Adipose tissue (tissue), 3 donors: ENCODE measurements at places on chromosomes 1 and 21. TPM values are rescaled to one million over a fixed set of nuclear protein-coding genes. Genes with fewer than 3 reads are reported as not detected.

The DYNLT4 gene
- polyA plus RNA-seq: not detected

The PRAMEF8 gene
- not detected for polyA plus RNA-seq

The CELA2A gene
- 0.33 TPM for polyA plus RNA-seq

The PLA2G4A gene
- polyA plus RNA-seq: 10.2 TPM

The FAM72C gene
- polyA plus RNA-seq: 0.04 TPM

The KCNC4 gene
- 3.7 TPM for polyA plus RNA-seq

The SLAMF8 gene
- 3.1 TPM for polyA plus RNA-seq

The RAP1GAP gene
- polyA plus RNA-seq: 0.45 TPM

The FCRLB gene
- polyA plus RNA-seq: 0.45 TPM

The BRINP2 gene
- polyA plus RNA-seq: not detected

The FCMR gene
- 5.2 TPM for polyA plus RNA-seq

The INSRR gene
- polyA plus RNA-seq: 0.11 TPM

The CENPF gene
- polyA plus RNA-seq: not detected

The FYB2 gene
- 0.49 TPM for polyA plus RNA-seq

The RORC gene
- 57.8 TPM for polyA plus RNA-seq

The UTP25 gene
- polyA plus RNA-seq: 3.6 TPM
